ENCODE measurements at places on chromosomes 7 and 10.

GRCh38 chr10:110724937-110725336 is 80.8 kb downstream of the RBM20 start:
- no peak for DNase-seq

DNA sequence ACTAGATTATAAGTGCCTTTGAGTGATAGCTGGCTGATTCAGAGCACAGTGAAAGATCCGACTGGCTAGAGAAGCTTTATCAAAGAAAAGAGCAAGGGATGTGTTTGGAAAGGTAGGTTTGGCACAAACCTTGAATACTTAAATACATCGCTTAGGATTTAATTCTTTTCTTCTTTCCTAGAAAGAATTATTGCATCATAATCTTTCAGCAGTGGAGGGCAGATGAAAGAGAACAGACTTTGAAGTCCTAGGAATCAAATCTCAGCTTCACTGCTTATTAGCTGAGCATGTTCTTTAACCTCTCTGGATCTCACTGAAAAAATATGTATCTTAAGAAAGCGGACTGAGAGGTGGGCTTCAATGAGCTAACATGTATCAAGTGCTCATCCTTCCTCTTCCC is 122.8 kb downstream of the ZNF365 start:
- DNase-seq, result no peak

DNA sequence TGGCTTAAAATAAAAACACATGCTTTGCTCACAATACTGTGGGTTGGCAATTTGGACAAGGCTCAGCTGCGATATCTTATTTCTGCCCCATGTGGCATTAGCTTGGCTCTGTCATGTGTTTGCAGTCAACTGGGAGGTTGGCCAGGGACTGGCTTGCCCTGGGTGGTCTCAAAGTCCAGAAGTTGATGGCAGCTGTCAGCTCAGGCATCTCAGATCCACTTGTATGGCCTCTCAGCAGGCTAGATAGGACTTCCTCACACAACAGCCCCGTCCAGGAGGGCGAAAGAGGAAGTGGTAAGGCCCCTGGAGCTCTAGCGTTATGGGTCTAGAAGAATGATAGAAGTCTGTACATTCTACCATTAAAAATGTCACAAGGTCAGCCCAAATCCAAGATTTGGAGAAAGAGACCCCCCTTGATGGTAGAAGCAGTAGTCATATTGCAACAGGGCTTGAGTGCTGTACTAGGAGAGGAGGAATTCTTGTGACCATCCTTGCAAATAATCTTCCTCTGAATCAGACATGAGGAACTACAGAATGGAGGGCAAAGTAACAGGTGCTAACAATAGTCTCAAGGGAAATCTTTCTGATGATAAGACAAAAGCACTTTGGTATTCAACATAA is 166.2 kb downstream of the FAM107B start:
- DNase-seq, result no peak

DNA sequence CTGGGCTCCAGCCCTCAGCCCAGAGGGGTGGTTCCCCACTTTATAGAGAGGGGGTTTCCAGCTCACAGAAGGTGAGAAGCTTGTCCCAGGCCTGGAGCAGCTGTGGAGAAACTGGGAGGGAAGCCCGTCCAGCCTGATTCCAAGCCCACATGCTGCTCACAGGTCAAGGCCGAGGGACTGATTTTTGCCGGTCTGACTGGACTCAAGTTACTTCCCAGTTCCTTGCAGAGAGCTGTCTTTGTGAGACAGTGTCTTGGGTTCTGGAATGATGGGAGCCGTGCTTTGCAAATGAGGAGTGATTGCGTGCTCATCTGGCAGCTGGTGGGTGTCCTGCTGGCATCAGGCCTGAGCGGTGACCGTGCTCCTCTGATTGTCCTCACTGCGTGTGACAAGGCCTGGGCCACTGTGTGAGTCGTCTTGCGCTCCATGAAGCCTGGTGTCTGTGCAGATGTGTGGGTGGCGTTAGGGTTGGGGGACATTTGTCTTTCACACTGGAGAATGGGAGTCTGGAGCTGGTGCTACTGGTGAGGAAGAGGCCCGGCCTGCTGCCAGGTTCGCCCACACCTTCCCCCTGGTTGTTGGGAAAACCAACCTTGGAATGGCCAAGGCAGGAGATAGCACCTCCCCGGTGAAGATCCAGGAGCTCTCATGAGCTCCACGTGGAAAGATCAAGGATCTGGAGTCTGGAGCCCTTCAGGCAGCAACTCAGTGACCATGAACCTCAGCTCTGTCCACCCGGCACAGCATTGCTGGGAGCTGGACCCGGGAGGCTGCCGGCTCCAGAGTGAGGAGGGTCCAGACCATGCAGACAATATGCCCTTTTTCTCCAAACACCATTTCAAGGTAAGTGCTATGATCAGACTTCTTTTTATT is 129.6 kb downstream of the SMURF1 start:
- no peak for DNase-seq

GRCh38 chr10:89217057-89217990 is 10.2 kb upstream of the CH25H start:
- DNase-seq, result peak; percentile 54

DNA sequence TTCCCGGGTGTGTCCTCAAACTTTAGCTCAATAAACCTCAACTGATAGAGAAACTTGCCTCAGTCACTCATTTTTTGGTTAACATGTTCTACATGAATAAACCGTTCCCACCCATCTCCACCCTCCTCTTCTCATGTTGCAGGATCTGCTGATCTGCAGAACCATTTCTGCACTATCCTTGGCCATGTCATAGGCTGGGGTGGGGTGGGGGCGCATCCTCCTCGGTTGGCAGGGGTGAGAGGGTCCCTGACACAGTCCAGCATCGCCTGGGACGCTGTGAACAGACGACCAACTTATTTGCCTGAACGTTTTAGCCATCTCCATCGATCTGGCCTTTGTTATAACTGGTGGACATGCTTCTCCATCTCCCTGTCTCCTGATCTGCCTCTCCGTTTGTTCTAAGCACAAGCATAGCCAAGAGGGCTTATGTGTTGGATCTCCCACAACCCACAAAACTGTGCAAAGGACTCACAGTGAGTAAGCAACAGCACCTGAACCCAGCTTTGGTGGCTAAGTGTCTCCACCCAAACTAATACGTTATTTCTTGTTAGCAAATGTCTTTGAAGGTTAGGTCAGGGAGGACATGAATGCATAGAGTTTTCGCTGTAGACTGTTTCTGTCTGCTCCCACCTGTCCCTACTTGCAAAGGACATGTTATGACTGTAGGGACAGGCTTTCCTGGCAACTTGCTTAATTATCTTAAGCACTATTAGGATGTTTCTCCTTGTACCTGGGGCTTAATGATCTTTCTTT is 51.7 kb downstream of the PRKCQ start:
- DNase-seq, result no peak

- peak; percentile 77 for DNase-seq
Observed at GRCh38 chr7:27130540-27131389, at the start of gene HOXA4. HOXA4 (minus strand) TSS chr7:27130757; CDS start chr7:27130733, 24 bp downstream.

DNA sequence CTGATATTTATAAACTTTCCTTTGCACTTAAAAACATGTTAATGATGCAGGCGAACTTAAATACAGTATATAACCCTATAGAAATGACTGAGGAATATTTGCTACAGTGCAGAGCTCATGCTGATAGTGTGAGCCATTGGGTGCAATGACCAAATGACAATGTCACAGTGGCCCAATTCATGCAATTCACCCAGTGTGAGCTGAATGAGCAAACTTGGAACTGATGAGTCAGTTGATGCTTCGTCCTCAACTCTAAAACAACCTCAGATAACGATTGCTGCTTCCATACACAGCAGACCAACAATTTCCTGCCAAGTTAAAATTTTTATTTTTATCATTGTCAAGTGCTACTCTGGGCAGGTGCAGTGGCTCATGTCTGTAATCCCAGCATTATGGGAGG is 12.1 kb upstream of the ZC3HAV1L start:
- no peak for DNase-seq

DNA sequence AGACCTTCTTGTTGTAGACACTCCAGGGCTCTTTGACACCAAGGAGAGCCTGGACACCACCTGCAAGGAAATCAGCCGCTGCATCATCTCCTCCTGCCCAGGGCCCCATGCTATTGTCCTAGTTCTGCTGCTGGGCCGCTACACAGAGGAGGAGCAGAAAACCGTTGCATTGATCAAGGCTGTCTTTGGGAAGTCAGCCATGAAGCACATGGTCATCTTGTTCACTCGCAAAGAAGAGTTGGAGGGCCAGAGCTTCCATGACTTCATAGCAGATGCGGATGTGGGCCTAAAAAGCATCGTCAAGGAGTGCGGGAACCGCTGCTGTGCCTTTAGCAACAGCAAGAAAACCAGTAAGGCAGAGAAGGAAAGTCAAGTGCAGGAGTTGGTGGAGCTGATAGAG is 5.5 kb downstream of the GIMAP7 start:
- DNase-seq, result peak; percentile 42

Data from CD4-positive, alpha-beta T cell treated with Interleukin-4 for 1 hour (primary cell).